ENCODE measurements at places on chromosomes 5 and 9. TPM values are rescaled to one million over a fixed set of nuclear protein-coding genes. Genes with fewer than 3 reads are reported as not detected.

ZNF300 gene
- total RNA-seq = 0.74 TPM

SVEP1 gene
- total RNA-seq = 20.0 TPM

DNA sequence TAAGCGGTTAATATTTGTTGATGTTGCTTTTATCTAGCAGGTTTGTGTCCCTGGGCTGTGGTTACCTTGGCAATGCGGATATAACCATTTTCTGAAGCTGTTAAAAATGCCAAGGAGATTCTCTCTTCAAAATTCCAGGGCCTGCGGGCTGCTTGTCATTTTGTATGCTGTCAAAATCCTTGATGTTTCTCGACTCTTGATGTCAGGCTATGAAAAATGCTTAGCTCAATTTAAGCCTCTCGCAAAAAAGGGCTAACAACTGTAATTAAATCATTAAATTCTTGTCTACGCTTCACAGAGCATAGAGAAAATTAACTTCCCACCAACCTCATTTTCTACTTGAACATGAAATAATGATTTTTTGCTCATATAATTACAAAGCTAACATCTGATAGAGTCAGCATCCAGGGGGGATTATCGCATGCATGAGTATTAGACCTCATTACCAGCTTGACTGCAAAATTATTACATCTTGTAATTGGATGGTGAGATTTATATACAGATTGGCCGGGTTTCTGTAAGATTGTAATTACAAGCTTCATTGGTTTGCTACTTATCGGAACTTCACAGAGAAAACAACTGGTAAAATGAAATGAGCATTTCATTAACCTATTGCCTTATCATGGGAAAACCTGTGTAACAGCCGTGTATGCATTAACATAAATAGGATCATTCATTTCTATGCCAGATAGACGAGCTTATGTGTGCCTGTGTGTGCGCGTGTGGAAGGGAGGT lies 83.1 kb upstream of the IRX1 start:
- DNase-seq = no peak

DNA sequence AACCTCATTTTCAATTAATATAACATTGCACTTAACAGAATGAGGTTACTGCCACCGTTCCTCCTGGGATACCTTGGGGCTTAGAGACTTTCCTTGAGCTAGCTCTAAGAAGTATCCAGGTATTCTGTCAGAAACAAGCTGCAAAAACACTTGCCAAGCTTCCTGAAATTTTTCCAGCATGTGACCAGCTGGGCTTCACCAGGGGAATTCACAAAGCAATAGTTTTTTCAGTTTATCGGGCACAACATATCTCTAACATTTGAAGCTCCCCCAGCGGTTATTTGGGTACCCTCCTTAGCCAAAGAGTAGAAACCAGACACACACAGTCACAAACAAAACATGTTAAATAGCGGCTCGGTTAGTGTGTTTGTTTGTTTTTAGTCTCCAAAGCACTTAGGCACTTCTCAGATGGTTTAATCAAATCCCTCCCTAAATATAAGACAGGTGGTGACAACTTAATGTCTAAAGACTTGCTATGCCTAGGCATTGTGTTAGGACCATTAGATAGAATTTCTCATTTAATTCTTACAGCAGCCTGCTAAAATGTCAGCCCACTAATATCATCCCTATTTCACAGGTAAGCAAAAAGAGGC lies 278.2 kb downstream of the GLIS3 start:
- no peak for DNase-seq

DNA sequence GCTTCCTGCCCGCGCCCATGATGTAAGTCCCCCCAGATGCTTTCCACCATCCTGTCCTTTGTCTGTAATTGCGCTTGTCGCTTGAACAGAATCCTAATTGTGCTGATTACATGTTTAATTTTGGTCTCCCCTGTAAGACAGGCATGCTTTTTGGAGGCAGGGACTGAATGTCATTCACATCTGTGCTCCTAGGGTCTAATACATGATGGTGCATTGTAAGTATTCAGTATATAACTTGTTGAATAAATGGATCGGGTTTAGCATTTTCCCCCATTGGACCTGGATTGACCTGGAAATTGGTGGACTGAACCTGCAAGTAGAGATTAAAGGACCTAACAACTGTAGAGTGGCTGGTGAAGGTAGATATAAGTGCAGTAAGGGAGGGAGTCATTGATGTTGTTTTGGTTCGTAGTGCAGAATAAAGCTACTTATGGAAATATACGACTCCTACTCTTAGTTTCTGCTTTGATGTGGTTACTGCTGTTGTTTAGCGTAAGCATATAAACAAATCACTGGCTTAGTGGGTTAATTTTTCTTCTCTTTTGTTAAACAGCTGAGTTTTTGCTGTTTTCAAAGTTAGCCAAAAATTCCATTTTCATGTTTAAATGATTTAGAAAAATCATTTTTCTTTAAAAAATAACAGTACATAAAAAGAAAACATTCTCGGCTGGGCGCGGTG lies 57.3 kb downstream of the TRIO start:
- DNase-seq = no peak

DNA sequence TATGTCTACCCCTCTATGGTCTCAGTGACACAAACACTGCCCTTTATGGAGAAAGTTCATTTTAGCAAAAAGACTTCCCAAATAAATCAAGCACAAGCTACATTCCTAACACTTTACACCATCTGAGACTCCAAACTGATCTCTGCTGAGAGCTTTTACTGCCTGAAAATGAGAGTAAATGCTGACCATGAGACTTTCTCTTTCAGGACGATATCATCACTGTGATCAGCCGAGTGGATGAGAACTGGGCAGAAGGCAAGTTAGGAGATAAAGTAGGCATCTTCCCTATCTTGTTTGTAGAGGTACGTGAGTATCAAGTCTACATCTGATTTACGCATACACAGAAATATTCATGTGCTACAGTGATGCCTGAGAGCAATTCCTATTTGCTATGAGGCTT lies 67.5 kb downstream of the SH3RF2 start:
- no peak for DNase-seq

All from right atrium auricular region (tissue), 2 donors.